ENCODE measurements at places on chromosomes 12 and 14.

DNA sequence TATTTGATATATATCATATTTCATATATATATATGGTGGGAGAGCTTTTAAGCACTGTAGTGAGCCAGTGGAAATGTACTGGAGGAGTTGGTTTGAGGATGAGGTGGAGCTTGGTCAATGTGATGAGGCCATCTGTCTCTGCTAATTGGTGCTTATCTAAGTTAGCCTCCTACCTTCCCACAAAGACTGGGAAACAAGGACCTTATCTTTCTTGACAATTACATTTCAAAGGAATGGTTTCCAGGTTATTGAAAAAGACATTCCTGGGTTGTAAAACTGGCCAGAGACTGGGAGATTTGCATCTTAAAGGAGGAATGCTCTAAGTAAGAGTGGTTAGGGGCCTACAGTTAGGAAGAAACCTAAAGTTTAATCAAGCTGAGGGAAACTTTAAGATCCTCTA, 212.8 kb upstream of the SYT1 start:
- H3K36me3 ChIP-seq, result no peaks in the 10 kb centered on the region
- no peak overlapping the region for H3K4me3 ChIP-seq
- DNase-seq, result no peak
- H3K27ac ChIP-seq, result no peak overlapping the region
- H3K4me1 ChIP-seq, result no peaks in the 10 kb centered on the region

DNA sequence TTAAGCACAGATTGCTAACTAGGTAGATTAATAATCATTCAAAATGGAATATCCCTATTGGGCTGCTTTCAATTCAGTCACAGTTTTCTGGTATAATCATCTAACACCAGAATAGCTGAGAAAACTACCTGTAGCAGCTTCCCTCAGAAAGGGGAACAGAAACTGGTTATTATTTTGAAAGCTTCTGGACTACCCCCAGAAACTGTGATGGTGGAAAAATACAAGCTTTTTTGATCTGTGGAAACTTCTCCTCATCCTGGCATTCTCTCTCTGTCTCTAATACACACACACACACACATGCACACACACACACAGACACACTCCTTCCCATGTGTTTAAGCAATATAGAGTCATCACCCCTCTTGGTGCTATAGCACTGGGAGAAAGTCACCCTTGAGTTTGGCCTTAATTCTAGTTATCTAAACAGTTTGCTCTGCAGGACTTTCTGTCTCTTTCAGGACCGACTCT, 251.5 kb upstream of the LMO3 start:
- H3K27ac ChIP-seq, result no peak overlapping the region
- no peak for DNase-seq
- no peaks in the 10 kb centered on the region for H3K27me3 ChIP-seq
- peaks cover 2% of the 10 kb centered on the region for H3K4me1 ChIP-seq
- no peak overlapping the region for H3K4me3 ChIP-seq
- H3K36me3 ChIP-seq, result no peaks in the 10 kb centered on the region

- H3K4me1 ChIP-seq, result peaks cover 65% of the 10 kb centered on the region
- H3K4me3 ChIP-seq, result no peak overlapping the region
- H3K27me3 ChIP-seq, result no peaks in the 10 kb centered on the region
These were observed 24.3 kb upstream of the PCNX1 start for GRCh38 chr14:70882776-70883492.

- DNase-seq, result no peak
- H3K27me3 ChIP-seq, result no peaks in the 10 kb centered on the region
- no peaks in the 10 kb centered on the region for H3K36me3 ChIP-seq
- H3K27ac ChIP-seq, result no peak overlapping the region
These were observed 93.1 kb upstream of the HIF1A start for GRCh38 chr14:61602003-61602732.

DNA sequence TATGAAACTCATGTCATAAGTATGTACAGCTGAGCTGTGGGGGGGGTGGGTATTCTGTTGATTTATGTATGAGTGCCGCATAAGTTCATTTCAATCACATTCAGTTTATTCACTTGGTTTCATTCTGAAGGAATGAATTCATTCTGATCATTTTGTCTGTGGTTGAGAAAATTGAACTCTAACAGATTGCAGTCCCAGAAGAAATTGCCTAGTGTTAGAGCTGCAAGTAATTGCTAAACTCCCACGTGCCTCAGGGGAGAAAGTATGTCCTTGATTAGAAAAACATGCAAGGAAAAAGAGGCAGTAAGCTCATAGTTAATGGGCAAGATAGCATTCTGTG, 442.4 kb upstream of the MGAT4C start:
- no peaks in the 10 kb centered on the region for H3K4me1 ChIP-seq
- no peak for DNase-seq
- no peak overlapping the region for H3K27ac ChIP-seq
- no peaks in the 10 kb centered on the region for H3K27me3 ChIP-seq

DNA sequence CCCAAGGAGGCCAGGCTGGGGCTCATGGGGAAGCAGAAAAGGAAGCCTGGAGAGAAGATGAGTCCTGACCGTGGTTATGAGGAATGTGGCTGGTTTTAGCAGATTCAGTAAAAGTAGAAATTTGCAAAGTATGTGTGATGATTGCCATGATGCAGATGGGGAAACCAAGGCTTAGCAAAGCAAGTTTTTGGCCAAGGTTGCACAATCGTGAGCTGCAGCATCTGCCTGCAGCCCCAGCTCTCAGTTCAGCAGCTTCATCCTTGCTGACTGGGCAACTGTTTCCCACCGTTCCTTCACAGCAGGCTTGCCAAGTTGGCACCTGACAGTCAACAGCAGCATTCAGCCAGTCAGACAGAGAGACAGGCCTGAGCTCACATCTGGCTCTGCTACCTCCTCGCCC, 656.7 kb downstream of the MED13L start:
- H3K4me3 ChIP-seq, result no peak overlapping the region
- H3K27ac ChIP-seq, result no peak overlapping the region
- H3K27me3 ChIP-seq, result peaks cover 10% of the 10 kb centered on the region
- H3K36me3 ChIP-seq, result no peaks in the 10 kb centered on the region

Measured in stimulated activated naive B cell treated with anti-CD40 and anti-IgM and Interleukin-4, amounts not matched to agents 10 μg/mL and 1 μg/mL and 100 μg/mL, for 72 hours (primary cell).